ENCODE measurements at places on chromosomes 3 and 15.

DNA sequence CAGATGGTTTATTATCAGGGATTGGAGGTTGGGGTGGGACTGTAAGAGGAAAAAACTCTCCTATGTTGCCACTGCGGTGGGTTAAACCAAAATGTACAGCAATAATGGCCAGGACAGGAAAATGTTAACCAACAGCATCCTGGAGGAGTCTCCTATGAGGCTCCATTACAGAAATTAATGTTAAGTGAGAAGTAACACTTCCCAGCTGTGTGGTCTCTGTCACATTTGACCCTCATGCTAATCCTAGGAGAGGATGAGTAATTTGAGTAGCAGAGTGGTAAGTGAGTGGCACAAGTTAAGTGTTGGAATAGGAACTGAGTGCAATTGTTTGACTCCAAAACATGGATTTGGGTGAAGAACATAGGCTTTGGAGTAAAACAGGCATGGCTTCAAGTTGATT lies 39.0 kb downstream of the ARHGEF3 start:
- DNase-seq: no peak

GRCh38 chr3:50207359-50208042 lies 2.4 kb downstream of the SLC38A3 start:
- DNase-seq: no peak

DNA sequence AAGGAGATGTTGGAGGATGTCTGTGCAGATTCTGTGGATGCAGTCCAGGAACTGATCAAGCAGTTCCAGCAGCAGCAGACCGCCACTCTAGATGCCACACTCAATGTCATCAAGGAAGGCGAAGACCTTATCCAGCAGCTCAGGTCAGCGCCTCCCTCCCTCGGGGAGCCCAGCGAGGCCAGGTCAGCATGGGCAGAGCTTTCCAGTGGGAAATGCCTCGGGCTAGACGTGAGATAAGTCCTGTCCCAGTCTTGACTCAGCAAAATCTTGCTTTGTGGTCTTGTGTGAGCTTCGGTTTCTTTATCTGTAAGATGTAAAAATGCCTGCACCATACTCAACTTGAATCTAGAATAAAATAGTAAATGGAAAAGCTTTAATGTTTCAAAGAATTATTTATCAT lies 335.1 kb upstream of the UMPS start:
- DNase-seq: no peak

DNA sequence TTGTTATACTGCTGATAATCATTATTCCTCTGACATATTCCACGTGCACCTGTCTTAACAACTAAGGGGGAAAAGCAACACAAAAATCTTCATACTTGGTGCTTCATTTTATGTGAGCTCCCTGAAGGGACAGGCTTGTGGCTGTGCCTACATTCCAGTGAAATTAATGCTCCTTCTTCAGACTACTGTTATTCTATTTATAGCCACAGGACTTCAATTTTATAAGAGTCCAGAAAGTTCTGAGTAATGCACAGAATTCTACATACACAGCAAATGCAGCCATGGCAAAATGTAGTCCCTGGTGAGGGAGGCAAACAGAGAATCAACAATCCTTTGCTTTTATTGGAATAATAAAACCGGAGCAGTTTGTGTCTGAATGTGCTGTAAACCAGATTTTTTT lies 417.1 kb downstream of the RBMS3 start:
- no peak for DNase-seq

- no peak for DNase-seq
Measured at GRCh38 chr3:183214277-183214612, 38.8 kb upstream of the B3GNT5 start.

DNA sequence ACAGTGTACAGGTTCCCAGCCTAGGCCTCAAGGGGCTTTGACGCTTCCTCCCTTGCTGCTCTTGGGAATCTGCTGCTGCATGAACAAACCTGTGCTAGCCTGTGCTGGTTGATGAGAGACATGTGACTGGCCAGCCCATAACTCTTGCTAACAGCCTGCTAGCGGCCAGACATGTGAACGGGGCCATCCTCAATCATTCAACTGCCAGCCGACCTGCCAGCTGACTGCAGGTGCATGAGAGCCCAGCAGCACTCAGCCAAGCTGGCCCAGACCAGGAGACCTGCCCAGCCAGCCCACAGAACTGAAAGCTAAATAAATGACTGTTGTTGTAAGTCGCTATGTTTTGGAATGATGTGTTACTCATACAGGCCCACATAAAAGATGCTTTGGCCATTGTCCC lies 82.4 kb upstream of the DLG1 start:
- DNase-seq: no peak

DNA sequence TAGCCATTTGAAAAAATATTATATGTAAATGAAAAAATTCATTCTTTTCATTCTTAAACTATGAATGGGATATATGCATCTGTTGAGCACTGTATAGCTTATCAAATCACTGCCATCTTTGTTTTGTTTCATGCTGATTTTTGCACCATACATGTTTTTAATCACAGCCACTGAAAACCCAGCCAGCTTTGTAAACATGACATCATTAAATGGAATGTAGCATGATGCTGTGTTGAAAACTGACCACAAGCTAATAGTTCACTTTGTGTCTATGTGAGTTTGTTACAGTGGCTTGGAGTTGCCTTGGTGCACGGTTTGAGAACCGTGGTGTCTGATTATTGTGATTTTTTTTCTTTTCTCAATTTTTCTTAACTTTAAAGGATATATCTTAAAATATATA lies 75.7 kb downstream of the GMPS start:
- DNase-seq: no peak

GRCh38 chr3:126078866-126079265 lies 5.1 kb downstream of the SLC41A3 start:
- DNase-seq: no peak

DNA sequence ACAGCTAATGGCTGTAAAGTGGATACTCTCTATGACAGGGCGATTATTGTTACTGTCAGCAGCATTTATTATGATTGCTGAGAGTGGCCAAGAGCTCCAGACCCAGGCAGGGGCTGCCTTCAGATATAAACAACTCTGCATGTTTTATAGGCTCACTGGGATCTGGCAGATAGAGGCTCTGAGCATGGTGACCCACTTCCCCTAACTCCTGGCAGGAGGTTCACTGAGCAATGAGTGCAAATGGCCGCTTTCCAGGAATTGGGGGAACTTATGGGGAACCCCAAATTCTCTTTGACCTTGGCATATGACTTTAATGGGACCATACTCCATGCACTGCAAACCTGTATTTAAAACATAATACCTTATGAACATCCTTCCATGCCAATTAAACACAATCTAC lies 59.0 kb downstream of the SCN5A start:
- DNase-seq: no peak

- DNase-seq: no peak
Measured at GRCh38 chr15:79089890-79090486, 592 bp downstream of the RASGRF1 start.

- no peak for DNase-seq
Measured at GRCh38 chr15:73991260-73991659, 835 bp downstream of the STOML1 start.

DNA sequence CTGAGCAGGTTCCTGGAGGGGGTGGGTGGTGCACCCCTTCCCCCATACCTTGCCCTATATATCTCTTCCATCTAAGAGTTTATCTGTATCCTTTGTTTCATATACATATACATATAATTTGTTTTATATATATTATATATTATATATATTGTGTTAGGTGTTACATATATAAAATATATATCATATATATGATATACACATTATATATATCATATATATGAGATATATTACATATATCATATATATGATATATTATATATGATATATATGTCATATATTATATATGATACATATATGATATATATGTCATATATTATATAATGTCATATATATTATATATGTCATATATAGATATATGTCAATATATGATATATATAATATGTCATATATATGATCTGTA lies 31.1 kb downstream of the EXD1 start:
- no peak for DNase-seq

DNA sequence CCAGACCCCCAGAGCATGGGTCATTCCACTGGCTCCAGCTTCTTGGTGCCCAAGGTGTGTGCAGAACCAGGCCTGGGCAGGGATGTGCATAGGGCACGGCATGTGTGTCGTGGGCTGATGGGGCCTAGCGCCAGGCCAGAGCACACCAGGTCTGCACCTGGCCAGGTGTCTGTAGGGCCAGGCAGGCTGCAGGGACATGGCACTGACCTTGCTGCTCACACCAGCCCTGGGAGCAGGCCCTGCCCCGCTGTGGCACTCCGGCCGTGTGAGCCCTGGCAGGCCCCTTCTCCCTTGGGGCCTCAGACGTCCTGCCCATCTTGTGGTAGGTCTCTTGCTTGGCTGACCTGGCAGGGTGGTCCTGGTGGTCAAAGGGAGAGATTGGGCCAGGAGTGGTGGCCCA lies 84.3 kb upstream of the RPL32 start:
- DNase-seq: no peak

GRCh38 chr3:87796843-87797185 lies 262.0 kb downstream of the CGGBP1 start:
- no peak for DNase-seq

- DNase-seq: no peak
Measured at GRCh38 chr3:185594073-185594472, 8.0 kb downstream of the SENP2 start.

DNA sequence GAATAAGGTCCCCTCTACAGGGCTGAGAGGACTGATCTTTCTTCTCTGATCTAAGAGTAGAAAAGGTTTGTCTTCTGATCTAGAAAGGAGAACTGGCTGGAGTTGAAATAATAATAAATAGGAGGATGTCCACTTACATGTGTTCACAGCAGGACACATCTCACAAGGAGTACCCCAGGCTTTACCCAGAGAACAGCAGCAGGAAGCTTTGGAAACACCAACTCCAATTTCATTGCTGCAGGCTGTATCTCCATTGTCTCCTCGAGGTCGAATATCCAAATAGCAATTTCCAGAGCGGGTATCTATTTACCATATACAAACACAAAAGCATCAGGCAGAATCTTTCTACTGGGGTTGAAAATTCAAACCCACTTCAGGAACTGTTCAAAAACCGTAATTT lies 136.6 kb downstream of the DUT start:
- no peak for DNase-seq

- no peak for DNase-seq
Measured at GRCh38 chr3:192482809-192483208, 244.5 kb downstream of the FGF12 start.

DNA sequence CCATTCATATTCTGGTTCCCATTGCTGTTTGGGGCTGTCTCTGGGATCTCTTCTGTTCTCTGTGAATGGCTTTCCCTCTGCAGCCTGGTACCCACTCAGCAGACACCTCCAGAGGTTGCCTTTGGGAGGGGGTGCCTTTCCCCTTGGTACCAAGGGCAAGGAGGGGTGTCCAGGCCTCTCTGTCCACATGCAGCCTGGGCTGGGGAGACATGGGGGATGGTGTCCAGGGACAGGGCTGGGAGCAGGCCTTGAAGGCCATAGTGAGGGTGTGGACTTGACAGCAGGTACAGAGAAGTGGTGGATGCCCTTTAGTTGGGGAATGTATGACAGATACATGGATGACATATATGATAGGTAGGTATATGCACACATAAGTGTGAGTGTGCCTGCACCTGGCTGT lies 83.7 kb downstream of the PLXNA1 start:
- no peak for DNase-seq

DNA sequence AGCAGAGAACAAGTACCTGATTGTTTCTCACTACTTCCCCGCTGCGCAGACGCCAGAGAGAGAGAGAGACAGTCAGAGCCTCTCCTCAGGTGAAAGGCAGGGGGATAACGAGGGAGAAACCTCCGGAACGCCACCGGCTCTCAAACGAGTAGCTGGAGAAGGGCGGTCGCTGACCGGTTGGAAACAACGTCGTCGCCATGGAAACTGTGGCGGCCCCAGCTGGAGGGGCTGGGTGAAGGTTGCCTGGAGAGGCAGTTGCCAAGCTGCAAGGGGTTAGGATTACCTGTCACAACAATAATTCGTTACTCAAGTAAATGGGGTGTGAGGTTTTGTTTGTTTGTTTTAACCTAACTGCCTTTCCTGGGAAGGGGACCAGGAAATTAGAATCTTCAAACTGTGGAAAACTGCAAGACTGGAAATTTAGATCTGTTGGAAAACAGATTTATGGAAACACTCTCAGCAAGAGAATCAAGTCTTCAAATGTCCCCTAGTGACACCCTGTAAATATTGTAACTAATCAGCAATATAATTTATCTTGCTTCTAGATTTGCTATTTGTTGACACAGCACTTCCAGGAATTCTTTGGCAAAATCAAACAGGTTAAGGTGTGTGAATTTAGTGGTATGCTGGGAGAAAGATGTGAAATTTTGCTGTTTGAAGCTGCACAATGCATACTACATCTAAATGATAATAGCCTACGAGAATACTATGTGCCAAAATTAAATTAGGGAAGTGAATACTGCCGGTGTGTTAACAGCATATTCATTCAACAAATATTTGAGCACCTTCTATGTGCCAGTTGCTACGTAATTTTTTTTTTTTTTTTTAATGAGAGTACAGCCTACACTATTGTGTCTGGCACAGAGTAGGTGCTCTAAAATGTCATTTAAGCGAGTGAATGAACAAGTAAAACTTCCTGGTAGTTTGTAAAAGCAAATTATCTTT lies at the start of gene DNAH12:
TSS of gene DNAH12 (minus strand) at position 164 of the 945 bp plus-strand sequence. CDS start 1,474 bp downstream, outside the sequence.
- DNase-seq: peak; percentile 66

- DNase-seq: no peak
Measured at GRCh38 chr15:39195961-39196486, 384.9 kb upstream of the THBS1 start.

GRCh38 chr3:194935061-194935460 lies 249.4 kb downstream of the FAM43A start:
- DNase-seq: no peak

- DNase-seq: peak; percentile 48
Measured at GRCh38 chr3:125437631-125438435, 62.7 kb upstream of the ZNF148 start.

GRCh38 chr15:93861413-93861812 lies 369.9 kb upstream of the MCTP2 start:
- DNase-seq: peak; percentile 15

DNA sequence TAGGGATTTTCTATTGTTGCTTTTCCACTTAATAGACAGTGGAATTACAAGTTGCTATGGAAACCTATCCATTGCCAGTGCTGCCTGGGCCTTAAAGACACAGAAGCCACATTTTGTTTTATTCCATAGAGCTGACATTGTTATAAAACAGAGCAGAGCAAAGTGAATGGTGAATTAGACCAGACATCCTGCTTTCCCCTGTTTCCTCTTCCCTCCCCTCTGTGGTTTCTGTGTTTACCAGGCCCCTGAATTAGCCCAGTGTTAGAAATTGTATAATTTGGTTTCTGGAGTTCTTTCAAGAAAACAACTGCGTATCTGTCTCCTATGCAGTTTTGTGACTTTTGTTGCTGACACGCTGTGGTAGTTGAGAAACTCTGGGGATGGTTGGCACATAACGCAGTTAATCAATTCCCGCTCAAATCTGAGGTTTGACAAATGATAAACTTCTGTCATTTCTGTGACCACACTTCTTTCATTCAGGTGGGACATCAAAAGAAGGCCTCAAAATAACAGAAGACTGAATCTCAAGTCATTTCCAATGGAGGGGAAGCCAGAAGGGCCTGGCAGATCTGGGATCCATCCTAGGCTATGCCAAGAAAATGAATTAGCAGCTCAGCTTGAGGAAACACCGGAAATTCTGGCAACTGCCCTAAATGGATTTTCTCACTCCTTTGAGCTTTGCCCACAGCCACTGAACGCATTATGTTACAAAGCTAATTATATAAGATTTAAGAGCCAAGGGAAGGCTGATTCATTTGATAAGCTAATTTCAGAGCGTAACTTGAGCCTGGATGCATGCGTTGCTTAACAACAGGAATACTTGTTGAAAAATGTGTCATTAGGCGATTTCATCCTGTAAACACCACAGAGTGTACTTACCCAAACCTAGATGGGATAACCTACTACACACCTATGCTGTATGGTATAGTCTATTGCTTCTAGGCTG lies 46.9 kb downstream of the NR1D2 start:
- DNase-seq: peak; percentile 82

All from KBM-7 (cell line).